Bone marrow (tissue), 2 donors: ENCODE measurements at places on chromosomes 12 and 14.

GRCh38 chr12:64895526-64895925 is 71.1 kb downstream of the TBC1D30 start:
- DNase-seq, result no peak

DNA sequence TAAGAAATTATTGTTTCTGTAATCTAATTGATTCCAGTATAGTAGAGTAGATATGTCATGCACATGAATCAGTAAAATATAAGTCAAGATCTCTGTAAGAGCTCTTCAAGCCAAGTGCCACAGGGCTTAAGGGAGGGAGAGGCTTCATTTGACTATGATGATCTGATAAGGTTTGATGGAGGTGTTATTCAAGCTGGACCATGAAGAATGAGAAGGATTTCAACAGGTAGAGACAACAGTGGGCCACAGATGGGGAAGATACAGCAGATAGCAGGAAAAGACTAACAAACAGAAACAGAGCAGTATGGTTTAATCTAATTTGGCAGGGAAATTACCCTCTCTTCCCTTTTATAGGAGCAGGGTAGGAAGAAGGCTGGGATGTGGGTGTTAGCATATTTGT is 40.6 kb upstream of the FKBP4 start:
- no peak for DNase-seq

- DNase-seq, result no peak
These were observed 51.8 kb downstream of the SCAF11 start for GRCh38 chr12:45938566-45938965.

- no peak for DNase-seq
These were observed 63.4 kb upstream of the PLEKHG3 start for GRCh38 chr14:64640839-64641238.

DNA sequence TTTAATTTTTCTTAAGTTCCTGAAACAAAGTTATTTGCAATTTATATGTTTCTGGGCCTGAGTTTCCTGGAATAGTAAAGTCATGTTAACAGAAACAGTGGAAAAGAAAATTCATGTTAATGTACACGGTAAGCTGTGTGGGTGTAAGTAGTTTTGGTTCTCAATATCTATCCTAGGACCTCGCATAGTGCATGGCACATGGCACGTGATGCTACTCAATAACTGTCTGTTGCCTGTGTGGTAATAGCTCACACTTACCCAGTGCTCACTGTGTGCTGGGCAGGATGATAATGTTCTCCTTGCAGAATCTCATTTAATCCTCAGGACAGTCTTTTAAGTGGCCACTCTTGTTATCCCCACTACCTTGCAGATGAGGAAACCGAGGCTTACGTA is 100.7 kb downstream of the DUSP16 start:
- DNase-seq, result no peak

DNA sequence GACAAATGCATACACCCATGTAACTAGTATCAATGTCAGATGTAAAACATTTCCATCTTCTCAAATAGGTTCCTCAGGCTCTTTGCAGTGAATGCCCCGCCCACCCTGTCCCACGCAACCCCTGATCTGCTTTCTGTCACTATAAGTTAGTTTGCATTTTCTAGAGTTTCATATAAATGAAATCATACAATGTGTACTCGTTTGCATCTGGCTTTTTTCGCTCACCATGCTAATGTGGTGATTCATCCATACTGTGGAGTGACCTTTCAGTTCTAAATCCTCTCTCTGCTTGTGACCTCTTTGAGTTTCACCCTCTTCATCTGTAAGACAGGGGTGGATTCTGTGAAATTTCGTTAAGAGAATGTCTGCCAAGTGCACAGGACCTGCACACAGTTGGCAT is 30.6 kb upstream of the MSI1 start:
- no peak for DNase-seq

GRCh38 chr14:77603654-77604255 is 12.7 kb downstream of the SPTLC2 start:
- DNase-seq, result no peak

GRCh38 chr12:120625557-120626419 is 14.6 kb upstream of the CABP1 start:
- DNase-seq, result no peak

DNA sequence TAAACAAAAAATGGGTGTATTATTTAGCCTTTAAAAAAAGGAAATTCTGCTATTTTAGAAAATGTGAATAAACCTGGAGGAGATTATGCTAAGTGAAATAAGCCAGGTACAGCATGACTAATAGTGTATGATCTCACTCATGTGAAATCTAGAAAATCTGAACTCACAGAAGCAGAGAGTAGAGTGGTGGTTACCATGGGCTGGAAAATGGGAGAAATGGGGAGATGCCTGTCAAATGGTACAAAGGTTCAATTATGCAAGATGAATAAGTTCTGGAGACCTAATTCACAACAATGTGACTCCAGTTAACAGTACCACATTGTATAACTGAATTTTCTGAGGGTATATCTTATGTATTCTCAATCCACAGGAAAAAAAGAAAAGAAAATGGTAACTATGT is 17.4 kb upstream of the LEMD3 start:
- DNase-seq, result no peak

DNA sequence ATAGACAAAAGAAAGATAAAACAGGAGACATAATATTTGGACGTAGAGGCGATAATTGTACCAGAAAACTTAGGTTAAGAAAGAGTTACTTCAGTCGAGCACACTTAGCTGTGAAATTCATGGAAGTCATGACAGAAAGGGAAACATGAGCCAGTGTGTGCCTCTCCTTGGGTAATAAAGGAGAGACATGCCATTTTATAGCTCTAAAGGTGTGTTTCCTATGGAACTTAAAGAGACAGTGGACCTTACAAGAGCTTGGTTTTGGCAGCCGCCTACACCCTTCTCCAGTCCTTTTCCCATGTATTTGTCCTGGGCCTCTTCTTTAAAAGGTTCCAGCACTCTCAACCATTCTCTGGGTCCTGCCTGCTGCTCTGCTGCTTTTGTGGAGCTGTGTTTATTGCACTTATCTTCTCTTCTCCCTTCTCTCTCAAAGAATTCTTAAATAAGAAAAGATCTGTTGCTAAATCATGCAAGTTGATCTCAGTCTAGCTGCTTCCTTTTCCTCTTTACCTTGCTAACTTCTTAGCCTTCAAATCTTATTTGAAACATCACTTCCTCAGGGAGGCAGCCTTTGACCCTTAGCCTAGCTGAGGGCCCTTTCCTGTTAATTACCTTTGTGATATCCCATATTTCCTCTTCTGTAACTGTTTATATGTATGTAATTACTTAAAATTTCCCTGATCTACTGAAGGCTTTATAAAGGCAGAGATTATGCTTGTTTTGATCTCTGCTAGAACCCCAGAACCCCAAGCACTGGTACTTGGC is 81.8 kb upstream of the EVL start:
- no peak for DNase-seq

DNA sequence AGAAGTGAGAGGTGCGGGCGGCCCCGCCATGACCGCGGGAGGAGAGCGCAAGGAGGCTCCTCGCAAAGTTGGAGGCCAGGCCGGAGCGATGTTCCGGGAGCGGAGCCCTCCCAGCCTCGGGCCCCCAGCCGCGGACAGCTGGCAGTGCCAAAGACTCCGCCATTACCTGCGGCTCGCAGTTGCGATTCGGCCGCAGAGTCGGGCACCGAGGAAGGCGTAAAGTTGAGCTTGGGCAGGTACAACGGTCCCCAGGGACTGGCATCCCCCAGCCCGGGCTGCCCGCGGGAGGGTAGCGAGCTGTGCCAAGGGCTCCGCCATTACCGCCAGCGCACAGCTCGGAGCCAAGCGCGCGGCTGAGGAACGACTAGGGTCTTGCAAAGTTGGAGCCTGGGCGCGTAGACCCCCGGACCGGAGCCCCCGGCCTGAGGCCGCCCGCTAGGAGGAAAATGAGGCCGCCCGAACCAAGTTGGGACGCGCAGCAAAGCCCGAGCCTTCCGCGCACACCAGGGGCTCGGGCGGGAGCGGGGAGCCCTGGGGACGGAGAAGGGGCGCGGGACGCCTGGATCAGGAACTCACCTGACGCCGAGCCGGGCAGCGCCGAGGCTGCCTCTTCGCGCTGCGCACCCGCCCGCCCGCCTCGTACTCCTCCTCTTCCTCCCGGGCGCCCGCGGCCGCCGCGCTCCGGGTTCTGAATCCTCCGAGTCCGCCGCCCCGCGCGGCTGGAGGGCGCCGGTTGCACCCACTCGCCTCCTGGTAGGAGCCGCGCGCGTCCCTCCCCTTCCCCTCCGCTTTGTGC is 677 bp downstream of the NOS1 start:
- no peak for DNase-seq

DNA sequence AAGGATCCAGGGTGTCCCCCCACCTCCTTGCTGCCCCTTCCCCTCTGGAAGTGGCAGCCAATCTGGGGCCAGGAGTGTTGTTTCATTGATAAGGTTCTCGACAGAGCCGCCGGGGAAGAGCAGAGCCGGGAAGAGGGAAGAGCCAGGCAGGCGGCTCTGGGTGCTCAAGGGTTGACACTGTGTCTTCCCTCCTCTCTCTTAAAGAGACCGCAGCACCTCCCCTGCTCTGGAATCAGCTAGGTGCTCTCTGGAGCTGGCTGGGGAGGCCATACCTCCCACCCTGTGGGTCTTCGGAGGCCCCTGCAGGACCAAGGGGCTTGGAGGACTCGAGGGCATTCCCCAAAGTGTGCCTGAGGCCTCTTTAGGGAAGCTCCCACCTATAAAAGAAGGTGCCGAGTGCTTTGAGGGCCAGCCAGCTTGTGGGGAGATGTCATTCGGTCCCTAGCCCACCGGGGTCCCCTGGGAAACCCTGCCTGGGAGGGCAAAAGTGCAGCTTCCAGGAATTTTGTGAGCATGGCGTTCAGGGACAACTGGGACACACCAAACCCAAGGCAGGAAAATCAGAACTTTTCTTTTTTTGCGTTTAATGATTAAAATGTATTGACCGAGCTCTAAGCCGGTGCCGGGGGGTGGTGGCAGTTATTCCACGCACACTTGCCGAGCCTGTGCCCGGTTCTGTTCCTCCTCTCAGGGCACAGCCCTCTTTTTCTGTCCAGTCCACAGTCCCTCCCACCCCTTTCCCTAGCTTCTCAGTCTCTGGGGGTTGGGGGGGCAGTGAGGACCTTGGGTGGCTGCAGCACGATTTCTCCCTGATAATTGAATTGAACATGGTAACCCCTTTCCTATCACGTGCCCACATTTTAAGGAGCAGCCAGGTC is 3.0 kb downstream of the SETD1B start:
- no peak for DNase-seq

GRCh38 chr14:21352587-21352986 is 31.2 kb downstream of the SUPT16H start:
- DNase-seq, result peak; percentile 89

GRCh38 chr14:49546766-49547165 is 39.4 kb downstream of the RPS29 start:
- no peak for DNase-seq

GRCh38 chr12:4320497-4320852 is 538 bp upstream of the TIGAR start:
- no peak for DNase-seq

DNA sequence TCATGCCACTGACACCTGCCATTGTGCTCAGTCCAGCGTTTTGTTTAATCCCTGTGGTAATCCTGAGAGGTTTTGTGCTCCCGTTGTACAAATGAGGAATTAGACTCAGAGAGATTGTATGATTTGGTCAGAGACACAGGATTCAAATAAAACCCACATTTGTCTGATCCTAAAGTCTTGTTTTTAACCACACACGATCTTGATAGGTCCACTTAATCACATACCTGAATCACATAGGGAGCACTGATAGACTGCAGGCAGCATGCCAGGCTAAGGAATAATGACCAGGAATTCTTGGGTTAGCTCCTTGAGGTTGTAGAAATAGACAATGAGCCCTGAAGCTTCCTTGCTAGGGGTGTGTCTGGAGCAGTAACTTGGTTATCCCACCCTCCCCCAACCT is 202.6 kb upstream of the RGS6 start:
- no peak for DNase-seq

DNA sequence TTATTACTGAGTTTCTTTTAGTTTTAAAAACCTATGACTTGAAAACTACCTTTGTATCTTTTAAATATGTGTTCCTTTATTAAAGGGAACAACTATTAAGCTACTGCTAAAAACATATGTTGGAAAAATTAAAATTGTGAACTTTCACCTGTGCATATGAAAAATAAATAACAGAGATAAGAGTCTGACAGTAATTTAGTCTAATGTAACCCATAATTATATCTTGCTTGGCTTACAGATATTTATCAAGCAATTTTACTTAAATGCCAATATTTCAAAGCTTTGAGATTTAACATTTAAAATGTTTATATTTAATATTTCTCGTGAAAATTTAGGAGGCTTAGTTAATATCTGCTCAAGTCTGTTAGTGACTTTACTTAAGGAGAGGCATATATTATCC is 309.8 kb downstream of the CCER1 start:
- DNase-seq, result no peak

DNA sequence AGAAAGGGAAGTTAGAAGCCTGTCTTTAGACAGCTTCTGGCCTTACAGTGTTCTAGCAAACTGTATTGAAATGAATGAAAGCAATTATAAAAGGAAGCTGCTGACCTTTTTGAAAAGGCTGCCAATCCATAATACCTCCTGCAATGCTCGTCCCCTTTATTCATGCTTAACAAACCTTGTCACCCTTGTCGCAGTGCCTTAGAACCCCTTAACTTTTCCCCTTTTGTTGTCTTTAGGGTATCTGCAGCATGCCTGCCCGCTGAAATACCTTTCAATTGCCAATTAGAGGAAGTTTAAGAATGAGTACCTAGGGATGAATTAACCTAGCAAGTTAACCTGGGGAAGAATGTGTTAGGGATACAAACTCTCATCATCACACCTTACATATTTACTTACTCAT is 731.2 kb downstream of the RERGL start:
- no peak for DNase-seq

DNA sequence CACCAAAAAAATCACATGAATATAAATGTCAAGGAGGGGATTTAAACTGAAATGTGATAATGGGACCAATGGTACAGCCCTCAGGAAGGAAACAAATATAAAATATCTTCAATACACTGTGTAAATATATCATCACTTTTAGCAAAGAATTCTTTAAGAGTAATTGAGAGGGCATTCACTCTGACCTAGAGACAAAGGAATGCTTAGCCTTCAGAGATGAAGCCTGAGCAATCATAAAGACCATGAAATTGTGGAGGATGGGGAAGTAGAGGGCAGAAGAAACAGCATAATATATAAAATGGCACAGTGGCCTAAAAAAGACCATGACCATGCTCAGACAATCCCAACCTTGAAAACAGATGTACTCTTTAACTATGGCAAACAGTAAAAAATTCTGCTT is 20.4 kb downstream of the YAF2 start:
- no peak for DNase-seq

- DNase-seq, result no peak
These were observed 91.6 kb upstream of the FERMT2 start for GRCh38 chr14:53042480-53042879.

GRCh38 chr12:1044199-1044598 is 53.2 kb downstream of the ERC1 start:
- no peak for DNase-seq

DNA sequence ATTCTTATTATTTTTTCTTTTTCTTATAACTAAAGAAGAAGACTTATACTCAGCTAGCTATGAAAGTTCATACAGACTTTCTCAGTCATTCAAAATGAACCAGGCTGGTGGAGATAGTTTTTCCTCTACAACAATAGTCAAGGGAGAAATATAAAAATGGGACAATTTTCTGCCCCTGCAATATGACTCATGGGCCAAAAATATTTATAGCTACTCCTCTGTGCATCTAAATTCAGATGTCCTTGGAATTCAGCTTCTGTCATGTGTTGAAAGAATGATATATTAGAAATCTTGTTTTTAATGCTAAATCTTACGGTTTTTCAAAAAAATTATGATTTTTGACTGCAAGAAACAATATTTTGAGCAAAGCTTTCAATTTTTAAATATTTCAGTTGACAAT is 237.2 kb upstream of the SYT10 start:
- DNase-seq, result no peak
